ENCODE measurements at places on chromosomes 13 and 19.
A peak's percentile ranks its signal among the peaks of the same experiment; 100 is the strongest.

- DNase-seq = no peak
Measured at GRCh38 chr13:113320226-113320875, 23.3 kb downstream of the LAMP1 start.

- peak; percentile 62 for DNase-seq
Measured at GRCh38 chr13:100394005-100394695, 194.4 kb downstream of the GGACT start.

DNA sequence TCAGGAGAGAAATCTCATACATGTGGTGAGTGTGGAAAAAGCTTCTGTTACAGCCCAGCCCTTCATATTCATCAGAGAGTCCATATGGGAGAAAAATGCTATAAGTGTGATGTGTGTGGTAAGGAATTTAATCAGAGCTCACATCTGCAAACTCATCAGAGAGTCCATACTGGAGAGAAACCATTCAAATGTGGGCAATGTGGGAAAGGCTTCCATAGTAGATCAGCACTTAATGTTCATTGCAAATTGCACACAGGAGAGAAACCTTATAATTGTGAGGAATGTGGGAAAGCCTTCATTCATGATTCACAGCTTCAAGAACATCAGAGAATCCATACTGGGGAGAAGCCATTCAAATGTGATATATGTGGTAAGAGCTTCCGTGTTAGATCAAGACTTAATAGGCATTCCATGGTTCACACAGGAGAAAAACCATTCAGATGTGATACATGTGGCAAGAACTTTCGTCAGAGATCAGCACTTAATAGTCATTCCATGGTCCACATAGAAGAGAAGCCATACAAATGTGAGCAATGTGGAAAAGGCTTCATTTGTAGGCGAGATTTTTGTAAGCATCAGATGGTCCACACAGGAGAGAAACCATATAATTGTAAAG, 15.2 kb downstream of the ZNF221 start:
- no peak for DNase-seq

- DNase-seq = peak; percentile 10
Measured at GRCh38 chr13:101416181-101417042, at the start of gene NALCN. Gene NALCN (minus strand): TSS chr13:101416508. CDS start chr13:101399126, 17,382 bp downstream.

DNA sequence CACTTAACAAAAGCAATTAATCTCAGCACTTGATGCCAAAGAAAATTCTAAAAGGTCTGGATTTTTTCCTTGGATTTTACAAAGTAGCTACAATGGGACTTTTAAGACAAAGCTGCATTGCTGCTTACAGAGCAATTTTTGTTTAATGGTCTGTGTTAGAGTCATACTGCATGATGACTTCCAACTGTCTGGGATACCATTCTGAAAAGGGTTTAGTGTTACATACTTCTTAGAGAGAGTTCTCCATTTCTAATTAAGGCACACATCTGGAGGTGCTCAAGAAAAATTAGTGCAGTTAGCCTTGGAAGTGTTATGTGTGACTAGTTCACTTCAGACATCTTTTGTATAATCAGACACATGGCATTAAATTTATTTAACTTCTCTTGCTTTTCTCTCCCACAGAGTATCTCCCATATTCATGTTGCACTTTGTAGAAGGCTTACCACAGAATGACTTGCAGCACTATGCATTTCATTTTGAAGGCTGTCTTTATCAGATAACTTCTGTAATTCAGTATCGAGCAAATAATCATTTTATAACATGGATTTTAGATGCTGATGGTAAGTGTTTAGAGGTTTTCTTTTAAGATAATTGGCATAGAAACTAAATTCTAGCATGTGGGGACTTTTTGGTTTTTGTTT, 35.1 kb downstream of the USPL1 start:
- no peak for DNase-seq

- DNase-seq = peak; percentile 88
Measured at GRCh38 chr19:41548954-41549688, 26.8 kb upstream of the CEACAM21 start.

DNA sequence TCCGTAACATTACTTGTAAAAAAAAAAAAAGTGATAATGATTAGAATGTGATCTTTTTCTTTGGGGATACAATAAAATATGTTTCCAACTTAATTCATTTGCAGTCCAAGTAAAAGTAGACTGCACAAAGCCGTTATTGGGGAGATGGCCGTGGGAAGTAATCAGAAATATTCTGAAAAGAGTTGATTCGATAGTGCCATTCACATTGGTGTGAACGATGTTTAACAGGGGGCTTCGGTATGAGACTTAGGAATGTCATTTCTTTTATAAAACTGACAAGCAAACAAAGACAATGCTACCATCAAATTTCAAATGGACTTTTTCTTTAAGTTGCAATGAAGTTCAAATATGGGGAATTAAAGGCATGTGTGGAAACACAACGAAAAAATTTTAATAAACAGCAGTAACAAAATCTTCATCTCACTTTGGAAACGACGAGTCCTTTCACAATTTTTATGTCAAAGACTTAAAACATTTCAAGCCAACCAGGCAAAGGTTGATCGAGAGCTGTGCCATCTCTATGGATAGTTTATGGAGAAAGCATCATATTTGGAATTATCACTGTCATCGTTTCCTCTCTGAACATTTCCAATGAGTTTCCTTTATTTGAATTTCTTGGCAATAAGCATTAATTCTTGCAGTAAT, 1.7 kb upstream of the ZIC5 start:
- DNase-seq = no peak

DNA sequence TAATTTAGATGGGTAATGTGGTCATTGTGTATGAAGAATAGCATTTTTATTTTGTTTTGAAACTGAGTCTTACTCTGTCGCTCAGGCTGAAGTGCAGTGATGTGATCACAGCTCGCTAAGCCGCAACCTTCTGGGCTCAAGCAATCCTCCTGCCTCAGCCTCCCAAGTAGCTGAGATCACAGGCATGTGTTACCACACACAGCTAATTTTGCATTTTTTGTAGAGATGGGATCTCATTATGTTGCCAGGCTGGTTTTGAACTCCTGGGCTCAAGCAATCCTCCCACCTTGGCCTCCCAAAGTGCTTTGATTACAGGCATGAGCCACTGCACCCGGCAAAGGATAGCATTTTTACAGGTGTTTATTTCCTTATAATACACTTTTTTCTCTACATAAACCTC, 36.6 kb downstream of the SERTM1 start:
- DNase-seq = no peak

DNA sequence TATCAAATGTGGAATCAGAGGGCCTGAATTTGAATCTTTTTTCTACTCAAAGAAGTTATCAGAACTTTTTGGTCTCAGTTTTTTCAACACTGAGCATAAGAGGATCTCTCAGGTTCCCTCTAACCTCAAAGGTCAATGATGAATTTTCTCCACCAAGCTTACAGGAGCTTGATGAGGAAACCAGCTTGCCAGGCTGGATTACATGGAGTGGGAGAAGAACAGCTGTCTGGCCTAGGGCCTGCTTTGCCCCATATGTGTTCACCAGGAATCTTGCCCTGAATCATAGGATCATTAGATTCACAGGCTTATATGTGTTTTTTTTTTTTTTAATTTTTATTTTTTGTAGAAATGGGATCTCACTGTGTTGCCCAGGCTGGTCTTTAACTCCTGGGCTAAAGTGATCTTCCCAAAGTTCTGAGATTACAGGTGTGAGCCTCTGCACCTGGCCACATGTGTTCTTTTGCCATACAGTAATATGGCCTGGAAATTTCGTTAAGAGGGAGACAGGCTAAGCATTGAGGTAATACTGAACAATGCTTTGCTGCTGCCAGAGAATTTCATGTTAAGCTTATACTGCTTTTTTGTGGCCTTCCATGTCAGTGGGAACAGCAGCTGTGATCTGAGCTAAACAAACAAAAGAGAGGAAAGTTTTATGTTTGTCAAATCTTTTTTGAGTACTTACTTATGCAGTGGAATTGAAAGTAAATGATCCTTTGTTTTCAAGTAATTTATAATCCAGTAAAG, 110.6 kb downstream of the DNAJC3 start:
- DNase-seq = no peak

- DNase-seq = peak; percentile 36
Measured at GRCh38 chr19:34998777-34999497, 1.2 kb upstream of the GRAMD1A start.

- no peak for DNase-seq
Measured at GRCh38 chr13:85321734-85322133, 477.5 kb downstream of the SLITRK6 start.

- peak; percentile 81 for DNase-seq
Measured at GRCh38 chr19:13104360-13104847, 1.7 kb upstream of the LYL1 start.

DNA sequence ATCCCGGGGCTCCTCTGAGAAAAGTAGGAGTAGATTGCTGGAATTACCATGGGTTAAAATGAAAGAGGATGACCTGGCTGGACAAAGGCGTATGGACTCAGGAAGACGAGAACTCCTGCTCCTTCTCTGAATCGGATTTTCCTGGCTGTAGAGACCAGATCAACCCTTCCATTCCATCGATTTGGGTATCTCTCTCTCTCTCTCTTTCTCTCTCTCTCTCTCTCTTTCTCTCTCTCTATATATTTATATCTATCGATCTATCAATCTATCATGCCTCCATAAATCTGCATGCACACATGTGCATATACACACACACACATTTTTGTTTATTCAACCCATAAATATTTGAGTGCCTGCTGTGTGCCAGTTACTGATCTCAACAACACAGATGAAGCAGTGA, 234.9 kb downstream of the LMO7 start:
- no peak for DNase-seq

DNA sequence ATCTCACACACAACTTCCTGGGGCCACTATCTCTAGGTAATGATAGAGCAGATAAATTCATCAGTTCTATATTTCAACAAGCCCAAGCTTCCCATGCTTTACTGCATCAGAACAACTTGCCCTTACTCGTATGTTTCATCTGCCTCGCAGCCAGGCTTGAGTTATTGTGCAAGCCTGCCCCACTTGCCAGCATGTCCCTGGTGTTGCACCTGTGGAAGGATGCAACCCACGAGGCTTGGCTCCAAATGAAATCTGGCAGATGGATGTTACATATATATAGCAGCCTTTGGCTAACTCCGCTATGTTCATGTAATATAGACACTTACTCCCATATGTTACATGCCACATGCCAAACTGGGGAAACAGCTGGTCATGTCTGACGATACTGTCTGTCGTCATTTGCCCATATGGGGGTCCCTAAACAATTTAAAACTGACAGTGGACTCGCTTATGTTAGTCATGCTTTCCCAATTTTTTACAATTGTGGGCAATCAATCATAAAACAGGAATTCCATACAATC, 6.2 kb downstream of the ERVK3-1 start:
- DNase-seq = no peak

DNA sequence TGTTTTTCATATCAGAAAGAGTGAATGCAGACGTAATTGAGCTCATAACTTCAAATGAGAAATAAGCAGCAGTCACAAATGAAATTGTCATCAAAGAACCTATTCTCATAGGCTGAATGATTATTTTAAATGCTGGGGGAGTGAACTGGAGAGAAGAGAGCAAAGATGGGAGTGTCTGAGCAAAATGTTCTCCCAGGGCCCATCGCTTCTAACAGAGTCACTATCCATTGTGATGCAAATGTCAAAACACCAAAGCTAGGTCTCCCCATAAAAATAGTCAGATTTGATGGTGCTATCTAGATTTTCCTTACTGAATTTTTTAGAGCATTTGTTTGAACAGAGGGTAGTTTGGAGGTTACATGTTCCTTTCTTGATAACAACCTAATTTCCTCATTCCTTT, 278.7 kb downstream of the PCDH9 start:
- no peak for DNase-seq

GRCh38 chr19:27997069-27997468, 1215.9 kb downstream of the UQCRFS1 start:
- no peak for DNase-seq

DNA sequence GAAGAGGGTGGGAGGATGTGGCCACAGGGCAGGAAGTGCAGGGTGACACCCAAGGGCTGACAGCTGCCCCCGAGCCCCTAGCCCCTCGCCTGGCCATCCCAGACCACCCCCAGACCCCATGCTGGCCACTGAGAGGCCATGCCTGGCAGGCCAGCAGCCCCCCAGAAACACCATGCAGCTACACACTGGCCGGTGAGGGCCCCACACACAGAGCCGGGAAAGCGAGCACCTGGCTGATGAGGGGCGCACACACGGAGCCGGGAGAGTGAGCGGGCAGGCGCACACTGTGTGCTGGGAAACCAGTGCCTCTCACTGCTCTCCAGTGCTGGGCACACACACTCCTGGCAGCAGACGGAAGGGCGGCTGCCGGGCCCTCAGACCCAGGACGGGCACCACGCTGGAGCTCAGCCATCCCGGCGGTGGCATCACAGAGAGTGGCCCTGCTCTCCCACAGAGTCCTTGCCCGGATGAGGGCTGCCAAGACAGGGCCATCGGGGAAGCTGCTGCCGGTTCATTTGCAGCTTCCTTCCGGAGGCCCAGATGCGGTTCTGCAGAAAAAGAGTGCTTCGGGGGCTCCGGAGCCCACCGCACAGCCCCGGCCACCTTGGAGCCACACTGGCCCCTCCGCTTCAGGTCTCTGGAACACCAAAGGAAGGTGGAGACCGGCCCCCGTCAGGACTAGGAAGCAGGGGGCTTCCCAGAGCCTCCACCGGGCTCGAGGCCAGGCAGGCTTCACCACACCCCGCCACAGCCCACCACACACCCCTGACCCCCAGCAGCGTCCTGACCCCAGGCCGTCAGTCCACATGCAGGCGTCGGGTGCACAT, 76.4 kb downstream of the SPACA7 start:
- DNase-seq = no peak

- DNase-seq = peak; percentile 66
Measured at GRCh38 chr19:16446724-16447368, 24.9 kb downstream of the EPS15L1 start.

DNA sequence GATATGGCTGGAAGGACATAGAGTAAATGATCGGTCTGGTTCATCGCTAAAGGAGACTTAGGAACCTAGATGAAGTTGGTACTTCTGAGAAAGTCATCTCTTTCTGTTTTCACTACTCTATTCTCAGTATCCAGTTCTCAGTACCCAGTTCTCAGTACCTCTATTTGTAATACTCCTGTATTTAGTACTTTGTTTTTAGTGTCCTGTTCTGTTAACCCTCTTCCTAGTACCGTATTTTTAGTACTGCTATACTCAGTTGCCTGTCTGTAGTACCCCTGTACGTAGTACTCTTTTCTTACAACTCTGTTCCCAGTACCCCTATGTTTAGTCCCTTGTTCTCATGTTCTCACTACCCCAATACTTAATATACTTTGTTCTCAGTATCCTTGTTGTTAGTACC, 1.2 kb downstream of the RFXAP start:
- no peak for DNase-seq

GRCh38 chr13:106490569-106491321, 44.7 kb downstream of the EFNB2 start:
- DNase-seq = peak; percentile 19
